ENCODE measurements at places on chromosomes 7 and 10. TPM values are rescaled to one million over a fixed set of nuclear protein-coding genes. Genes with fewer than 3 reads are reported as not detected.

The MMP21 gene
- not detected for total RNA-seq

The GNGT1 gene
- total RNA-seq: not detected

The CPA4 gene
- total RNA-seq: 0.86 TPM

The MSMB gene
- not detected for total RNA-seq

The RBM20 gene
- total RNA-seq: 48.8 TPM

- DNase-seq: no peak
Measured at GRCh38 chr10:88594482-88594881, 7.9 kb downstream of the LIPJ start.

GRCh38 chr7:115816318-115816974, 214.1 kb downstream of the TFEC start:
- DNase-seq: no peak

GRCh38 chr7:104967595-104967994, 46.4 kb upstream of the KMT2E start:
- DNase-seq: no peak

GRCh38 chr10:88920198-88920597, 32.4 kb downstream of the ACTA2 start:
- no peak for DNase-seq

DNA sequence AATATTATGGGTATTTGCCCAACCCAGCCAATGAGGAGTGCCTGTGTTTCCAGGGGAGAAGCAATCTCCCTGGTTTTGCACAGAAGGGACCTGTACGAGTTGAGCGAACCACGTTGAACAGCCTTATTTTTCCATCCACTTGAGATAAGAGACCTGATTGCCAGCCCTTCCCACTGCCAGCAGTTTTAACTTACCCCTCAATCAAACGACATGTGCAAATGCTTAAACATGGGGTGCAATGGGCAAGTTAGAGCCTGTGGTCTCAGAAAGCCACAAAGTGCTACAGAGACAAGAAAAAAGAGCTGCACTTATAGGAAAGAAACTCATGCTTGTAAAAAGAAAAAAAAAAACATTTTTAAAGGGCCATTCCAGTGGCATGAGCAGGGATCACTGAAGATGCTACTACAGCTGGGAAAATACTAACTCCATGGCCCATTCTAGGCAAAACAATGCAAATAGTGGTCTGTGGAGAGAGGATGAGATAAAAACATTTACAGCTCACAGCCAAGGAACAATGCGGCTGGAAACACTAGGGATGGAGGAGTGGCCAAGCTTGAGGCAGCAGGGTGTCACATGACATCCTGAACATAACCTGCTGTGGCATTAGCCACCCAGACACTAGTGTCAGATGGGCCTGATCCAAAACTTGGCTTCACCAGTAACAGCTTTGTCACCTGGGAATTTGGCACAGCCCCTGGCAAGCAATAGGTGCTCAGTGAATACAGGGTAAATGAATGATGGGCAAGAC, 162.8 kb downstream of the ELMO1 start:
- DNase-seq: no peak

- no peak for DNase-seq
Measured at GRCh38 chr10:68561865-68562649, 1.9 kb downstream of the TET1 start.

- DNase-seq: peak; percentile 27
Measured at GRCh38 chr7:73668103-73668885, 663 bp downstream of the VPS37D start.

DNA sequence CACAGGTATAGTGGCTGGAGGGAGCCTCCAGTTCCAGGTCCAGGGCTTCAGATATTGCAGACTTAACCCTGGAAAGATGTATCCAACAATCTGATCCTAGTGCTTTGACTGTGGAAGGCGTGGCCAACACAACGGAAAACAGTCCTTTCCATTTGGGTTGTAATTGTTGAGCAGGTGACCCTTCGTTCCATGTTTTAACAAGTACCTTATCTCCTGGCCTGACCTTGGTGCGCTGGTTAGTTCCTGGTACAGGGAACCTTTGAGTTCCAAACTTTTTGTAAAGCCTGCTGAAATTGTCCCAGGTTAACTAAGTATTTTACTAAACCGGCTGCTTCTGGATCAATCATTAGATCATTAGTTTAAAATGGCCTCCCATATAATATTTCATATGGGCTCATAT, 23.9 kb upstream of the GIMAP6 start:
- DNase-seq: no peak

DNA sequence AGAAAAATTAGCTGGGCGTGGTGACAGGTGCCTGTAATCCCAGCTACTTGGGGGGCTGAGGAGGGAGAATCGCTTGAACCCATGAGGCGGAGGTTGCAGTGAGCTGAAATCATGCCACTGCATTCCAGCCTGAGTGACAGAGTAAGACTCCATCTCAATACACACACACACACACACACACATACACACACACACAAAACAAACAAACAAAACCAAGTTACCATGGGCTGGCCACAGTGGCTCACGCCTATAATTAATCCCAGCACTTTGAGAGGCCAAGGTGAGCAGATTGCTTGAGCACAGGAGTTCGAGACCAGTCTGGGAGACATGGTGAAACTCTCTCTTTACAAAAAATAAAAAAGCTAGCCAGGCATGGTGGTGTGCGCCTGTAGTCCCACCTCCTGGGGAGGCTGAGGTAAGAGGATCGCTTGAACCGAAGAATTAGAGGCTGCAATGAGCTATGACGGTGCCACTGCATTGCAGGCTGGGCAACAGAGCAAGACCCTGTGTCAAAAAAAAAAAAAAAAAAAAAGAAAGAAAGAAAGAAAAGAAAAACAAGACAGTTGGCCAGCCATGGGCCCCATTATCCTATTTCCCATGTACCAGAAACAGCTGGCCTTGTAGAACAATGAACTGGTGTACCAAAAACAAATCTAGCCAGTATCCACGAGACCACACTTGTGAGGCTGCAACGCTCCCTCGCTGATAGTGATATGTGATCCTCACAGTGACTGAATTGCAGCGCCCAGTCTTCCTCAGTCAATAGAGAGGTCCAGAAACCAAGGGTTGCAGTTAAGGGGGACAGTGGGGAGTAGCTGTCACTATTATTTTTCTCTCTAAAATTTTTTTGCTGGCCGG, 6.6 kb upstream of the AGFG2 start:
- no peak for DNase-seq

DNA sequence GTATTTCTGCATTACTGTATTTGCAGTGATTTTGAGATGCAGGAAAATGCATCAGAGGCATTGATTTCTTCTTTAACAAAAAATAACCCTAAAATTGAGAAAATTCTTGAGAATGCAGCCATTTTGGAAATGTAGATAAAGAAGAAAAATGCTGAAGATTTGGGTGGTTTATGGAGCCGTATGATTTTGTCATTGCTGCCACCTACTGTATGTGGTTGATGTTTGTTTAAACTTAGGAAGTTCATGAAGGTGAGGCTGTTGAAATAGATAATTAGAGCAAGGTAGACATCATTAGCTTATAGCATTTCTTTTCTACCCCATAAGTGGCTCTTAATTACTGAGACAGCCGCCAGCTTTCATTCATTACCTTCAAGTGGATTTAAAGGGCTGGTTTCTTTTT, 92.1 kb upstream of the SAMD8 start:
- no peak for DNase-seq

- no peak for DNase-seq
Measured at GRCh38 chr10:110034596-110034995, 26.8 kb downstream of the ADD3 start.

- DNase-seq: no peak
Measured at GRCh38 chr10:32057036-32057372, 779 bp upstream of the KIF5B start.

GRCh38 chr7:158272091-158272490, 315.5 kb downstream of the PTPRN2 start:
- DNase-seq: no peak
